ENCODE measurements at places on chromosomes 2 and 18.

- no peak for DNase-seq
Measured at GRCh38 chr18:11482271-11482670, 127.1 kb upstream of the SLC35G4 start.

DNA sequence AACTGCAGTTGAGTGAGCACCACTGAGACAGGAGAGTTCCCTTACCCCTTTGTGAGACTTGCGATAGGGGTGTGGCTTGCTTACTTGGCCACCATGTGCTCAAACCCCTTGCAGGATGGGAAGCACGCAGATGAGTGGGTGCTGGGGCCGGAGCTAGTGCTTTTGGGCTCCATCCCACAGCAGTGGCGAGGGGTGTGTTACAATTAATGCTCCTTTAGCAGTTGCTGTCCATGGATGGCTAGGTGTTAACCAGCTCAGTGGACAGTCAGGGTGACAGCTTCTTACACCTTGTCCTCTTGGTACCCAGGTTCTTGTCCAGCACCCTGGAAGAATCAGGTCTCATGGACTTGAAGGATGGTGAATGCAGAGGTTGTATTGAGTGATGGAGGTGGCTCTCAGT is 103.9 kb downstream of the SH3RF3 start:
- no peak for DNase-seq

DNA sequence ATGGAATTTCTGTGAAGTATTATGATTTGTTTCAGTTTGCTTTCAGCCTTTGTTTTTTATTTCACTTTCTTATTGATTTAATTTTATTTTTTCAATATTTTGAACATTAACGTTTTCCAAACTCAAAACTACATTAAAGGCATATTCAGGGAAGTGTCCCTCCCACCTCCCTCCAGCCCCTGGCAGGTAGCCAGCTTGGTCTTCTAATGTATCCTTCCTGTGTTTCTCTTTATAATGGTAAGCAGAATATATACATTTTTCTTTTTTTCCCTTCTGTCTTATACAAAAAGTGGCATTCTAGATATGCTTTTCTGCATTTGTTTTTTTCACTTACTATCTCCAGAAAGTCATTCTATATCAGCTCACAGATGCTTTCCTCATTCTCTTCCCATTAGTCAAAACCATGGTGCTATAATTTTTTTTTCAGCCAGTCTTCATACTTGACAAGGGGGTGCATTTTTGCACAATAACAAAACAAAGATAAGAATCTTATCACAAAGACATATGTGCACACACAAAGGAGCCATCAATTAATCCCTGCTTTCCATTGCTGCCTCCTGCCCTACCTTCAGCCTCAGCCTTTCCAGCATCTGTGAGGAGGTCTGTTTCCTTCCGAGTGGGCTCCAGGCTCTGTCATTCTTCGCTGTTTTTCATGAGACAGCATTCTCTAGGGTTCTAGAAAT is 33.7 kb upstream of the TMEM177 start:
- DNase-seq, result no peak

GRCh38 chr2:62871506-62871905 is 166.0 kb downstream of the EHBP1 start:
- no peak for DNase-seq

DNA sequence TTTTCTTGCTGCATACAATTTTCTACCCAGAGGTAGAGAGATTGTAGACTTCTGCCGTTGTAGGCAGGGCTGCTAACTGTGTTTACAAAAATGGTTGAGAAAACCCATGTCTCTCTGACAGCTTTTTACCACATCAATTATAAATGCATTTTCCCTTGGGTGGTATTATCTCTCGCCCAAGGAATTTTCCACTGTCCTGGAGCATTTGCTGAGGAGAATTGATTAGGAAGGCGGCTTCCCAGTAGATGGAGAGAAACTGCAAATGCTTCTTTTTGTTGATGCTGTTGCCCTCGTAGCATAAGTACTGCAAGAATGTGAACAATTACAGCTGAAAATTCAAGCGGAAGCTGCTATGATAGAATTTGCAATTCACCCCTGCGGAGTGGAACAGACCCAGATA is 1007.7 kb upstream of the KLHL29 start:
- no peak for DNase-seq

- DNase-seq, result no peak
Measured at GRCh38 chr2:64990876-64991275, 1.7 kb downstream of the SLC1A4 start.

DNA sequence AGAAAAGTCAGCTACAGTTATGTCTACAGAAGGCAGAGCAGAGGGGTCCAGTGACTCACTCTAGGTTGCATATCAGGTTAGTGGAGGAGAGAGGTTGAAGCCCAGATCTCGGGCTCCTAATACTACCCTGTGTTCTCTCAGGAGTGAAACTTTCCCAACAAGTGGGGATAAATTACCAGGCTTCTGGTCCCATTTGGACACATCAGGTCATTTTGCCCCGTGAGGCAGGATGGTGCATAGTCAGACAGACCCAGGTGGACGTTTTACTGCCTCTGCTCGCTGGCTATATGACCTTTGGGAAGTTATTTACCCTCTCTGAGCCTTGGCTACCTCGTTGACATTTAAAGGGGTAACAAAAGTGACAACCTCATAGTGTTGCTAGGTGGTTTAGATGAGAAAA is 128.0 kb upstream of the REV1 start:
- DNase-seq, result no peak

- peak; percentile 28 for DNase-seq
Measured at GRCh38 chr18:76658627-76659026, 163.6 kb upstream of the ZNF516 start.

DNA sequence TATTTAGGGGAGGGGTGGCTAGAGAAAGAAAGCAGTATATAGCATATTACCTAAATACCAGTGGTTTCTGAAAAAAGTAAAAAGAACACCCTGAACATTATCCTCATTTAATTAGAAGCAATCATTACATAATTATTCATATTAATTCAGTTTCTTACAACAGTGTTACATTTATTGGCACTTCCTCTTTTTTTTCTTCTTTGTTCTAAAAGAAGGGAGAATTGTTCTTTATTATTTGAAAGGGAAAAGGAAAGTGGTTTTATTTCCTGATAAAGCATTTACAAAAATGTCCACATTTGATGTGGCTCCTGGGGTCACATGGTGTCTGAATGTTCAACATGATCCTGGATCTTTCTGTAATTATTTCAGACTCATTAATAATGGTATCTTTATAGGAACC is 254.9 kb upstream of the ZEB2 start:
- no peak for DNase-seq

- no peak for DNase-seq
Measured at GRCh38 chr2:190177249-190178040, 114.9 kb upstream of the MSTN start.

GRCh38 chr2:146762786-146763185 is 1082.0 kb upstream of the ACVR2A start:
- no peak for DNase-seq

DNA sequence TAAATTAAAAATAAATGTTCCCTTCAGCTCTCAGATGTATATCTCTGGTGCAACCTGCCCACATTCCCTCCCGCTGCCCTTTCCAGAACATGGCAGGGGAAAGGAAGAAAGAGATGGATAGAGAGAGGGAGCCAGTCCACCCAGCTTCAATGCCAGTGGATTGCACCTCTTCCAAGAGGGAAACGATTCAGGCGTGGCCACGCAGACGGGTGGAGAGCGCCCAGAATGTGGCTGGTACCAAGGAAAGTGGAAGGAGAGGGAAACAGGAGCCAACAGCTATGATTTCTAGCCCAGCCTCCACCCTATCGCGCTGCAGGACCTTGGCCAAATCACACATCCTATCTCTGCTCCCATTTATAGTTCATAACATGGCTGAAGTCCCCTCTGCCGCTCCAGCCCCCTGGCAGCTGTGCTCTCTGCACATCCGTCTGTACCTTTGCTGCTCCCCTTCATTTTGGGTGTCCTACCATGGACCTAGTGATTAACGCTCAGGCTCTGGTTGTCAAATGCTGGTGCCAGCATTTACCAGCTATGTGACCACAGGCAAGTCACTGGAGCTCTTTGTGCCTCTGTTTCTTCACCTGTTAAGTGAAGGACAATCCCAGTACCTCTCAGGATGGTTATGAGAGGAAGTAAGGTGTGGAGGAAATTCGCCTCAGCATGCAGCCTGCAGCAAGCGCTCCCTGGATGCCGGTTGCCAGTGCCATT is 66.5 kb downstream of the SFXN5 start:
- DNase-seq, result no peak

DNA sequence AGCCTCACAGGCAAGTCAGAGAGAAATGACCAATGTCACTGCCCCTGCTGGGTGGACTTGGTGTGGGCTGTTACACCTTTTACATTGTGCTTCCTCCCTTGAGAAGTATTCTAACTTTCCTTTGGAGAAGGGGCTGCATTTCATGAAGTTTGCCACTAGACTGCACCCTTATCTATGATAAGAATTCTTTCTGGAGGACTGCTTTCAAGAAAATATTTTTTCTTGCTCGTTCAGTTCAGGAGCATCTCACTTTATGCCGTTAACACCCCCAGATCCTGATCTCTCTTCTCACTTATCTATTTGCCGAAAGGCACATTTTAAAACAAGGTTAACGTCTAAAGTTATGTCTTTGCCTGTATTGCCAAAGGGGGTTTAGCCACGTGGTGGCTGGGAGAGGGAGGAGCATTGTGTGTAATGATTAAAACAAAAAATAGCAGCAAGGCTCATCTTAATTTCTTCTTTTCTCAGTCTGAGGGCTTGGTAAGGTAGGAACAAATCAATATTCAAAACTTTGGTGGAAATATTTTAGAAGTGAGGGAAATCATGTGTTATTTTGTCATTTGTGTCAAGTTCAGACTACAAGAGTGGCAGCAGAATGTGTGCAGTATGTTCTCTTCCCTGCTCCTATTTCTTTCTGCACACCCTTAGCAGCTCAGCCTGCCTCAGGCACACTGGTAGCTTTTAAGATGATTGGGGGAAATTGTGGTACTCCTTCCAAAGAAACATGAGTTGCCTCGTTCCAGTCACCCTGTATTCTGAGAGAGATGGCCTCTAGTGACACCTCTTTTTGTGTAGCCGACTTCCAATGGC is 1.6 kb upstream of the IGFBP5 start:
- no peak for DNase-seq

GRCh38 chr18:79872527-79873444 is 75.0 kb downstream of the KCNG2 start:
- DNase-seq, result no peak

- peak; percentile 24 for DNase-seq
Measured at GRCh38 chr2:163878718-163879117, 142.9 kb upstream of the FIGN start.

GRCh38 chr2:85861180-85861579 is 27.6 kb downstream of the ST3GAL5 start:
- no peak for DNase-seq

Data from T-helper 2 cell (primary cell).